ENCODE measurements at places on chromosomes 5 and 9.

DNA sequence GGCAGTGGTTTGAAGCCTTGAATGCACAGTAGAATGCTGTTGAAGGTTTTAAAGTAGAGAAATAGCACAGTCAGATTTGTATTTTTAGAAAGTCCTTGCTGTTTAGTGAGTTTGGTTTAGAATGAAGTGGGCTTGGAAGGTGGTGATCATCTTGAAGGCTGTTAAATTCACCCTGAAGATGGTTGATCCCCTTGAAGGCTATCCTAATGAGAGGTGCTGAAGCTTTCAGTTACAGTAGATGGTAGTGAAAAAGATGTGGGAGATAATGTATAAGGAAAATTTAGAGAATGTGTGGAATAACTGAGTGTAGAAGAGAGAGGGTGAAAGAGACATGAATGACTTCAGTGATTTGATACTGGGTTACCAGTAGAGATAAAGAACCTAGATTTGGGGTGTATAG, 16.0 kb downstream of the TENT2 start:
- no peak for DNase-seq

DNA sequence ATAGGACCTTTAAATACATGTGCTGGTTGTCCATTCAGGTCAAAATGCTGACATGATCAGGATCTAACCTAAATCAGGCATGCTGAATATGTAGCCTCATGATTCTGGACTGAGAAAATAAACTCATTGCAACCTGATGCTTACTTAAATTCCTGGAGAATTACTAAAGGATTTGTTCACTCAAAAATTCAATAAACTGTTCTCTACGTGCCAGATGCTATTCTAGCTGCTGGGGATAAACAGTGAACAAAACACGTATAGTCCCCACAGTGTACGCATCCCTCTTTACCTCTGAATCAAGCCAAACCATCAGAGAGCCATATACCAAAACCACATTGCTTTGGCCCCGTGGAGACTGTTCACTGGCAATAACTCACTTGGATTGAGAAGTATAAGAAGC, 6.1 kb downstream of the SCAI start:
- no peak for DNase-seq

GRCh38 chr5:32172923-32173266, 1.2 kb downstream of the GOLPH3 start:
- DNase-seq, result no peak

- no peak for DNase-seq
Measured at GRCh38 chr5:21013237-21013636, 1025.2 kb upstream of the CDH18 start.

DNA sequence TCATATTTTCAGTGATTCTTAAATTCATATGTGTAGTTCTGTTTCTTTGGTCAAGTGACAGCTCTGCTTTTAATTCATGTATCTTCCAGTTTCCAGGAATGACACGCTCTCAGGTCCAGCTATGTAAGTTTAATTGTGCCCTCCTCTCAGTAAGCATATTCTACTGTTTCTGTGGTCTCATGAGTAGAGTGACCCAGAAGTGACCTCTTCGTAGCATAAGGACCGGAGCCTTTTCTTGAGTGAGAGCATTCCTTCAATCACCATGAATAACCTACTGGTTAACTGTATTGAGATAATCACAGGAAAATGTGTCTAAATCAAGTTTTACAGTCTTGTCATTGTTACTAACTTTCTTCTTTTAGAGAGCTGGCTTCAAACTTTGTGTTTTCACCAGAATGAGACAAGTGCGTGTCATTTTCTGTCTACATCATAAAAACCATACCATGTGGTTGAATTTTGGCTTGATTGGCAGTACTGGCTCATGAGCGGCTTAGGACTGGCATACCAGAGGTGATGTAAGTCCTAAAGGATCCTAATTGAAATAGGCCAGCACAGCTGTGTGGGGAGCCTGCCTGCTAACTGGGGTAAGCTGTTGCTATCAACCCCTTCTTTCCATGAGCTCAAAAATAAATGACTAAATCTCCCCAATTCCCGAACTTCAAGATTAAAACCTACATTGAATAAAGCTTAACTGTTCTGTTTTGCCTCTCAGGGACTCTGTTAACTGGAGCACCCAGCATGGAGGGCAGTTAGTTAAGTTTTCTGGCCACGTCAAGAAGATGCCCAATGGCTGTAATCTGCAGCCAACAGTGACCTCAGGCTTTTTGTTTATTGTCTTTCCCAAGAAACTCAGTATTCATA, 4.8 kb downstream of the ADAMTSL1 start:
- no peak for DNase-seq

DNA sequence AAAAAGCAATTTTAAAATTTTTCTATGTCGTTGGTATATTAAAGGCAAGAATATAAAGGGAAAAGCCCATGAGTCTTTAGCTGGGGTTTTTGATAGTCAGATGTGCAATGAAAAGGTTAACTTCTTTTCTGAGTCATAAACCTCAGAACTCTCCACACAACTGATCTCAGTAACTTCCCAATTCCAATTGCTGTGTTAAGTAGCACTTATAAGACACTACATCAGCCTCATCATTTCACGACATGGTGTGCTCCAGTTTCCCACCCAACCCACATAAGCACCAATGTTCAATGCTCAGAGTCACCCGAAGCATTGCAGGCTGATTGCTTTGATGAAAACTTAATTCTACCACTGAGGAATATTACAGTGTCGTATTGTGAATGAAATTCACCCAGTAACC, 155.8 kb downstream of the TSSK1B start:
- DNase-seq, result no peak

DNA sequence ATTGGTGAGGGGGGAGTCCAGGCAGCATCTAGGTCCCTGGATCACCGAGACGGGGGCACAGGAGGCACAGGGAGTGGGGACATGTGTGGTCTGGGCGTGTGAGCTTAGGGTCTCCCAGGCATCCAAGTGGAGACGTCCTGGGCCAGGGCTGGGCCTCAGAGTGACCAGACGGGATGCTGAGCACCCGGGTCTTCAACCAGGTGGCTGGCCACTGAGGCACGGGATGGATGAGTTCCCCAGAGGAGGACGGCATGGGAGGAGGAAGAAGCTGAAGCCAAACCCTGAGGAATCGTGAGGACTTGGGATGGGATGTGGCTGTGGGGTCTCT, 88.0 kb downstream of the LMX1B start:
- DNase-seq, result no peak

- DNase-seq, result no peak
Measured at GRCh38 chr9:114790521-114790920, 15.3 kb downstream of the TNFSF15 start.

- DNase-seq, result no peak
Measured at GRCh38 chr9:80359941-80360881, 788.4 kb downstream of the TLE4 start.

DNA sequence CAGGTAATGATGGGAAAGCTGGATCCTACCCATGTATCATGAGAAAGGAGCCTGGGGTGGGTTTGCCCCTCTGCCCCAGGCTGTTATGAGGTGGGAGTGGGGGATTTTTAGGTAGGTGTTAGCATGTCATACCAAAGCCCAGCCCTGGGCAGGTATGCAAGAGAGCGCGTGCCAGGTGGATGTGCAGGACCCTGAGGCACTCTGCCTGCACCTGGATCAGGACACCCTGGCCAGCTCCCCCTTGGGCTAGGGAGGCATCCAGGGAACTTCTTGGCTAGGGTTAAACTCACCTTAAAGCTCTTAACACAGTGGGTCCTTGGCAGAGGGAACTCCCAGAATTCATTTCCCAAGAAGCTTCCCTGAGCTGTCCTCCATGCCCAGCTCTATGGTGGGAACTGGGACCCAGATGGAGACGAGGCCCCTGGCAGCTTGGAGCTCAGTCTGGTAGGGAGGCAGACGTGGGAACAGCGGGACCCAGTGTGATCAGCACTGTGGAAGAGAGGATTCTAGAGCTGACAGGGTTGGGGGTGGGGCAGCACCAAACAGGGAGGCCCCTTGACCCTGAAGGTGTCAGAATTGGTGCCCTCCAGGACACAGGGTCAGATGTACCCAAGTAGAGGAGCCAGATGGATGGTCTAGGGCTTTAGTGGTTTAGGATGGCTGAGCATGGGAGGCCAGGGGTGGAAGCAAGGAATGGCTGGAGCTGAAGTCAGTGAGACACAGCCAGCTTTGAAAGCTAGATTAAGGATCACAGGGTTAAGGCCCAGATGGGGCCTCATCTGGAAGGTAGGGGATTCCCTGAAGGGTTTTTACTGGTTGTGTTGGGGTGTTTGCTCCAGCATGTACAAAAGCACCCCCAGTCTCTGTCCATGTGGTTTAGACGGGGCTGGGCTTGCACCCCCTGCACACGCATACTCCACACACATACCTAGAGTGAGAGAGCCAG, 2.2 kb upstream of the PRR7 start:
- DNase-seq, result no peak

GRCh38 chr5:178326374-178326715, 93.7 kb upstream of the PHYKPL start:
- DNase-seq, result no peak

DNA sequence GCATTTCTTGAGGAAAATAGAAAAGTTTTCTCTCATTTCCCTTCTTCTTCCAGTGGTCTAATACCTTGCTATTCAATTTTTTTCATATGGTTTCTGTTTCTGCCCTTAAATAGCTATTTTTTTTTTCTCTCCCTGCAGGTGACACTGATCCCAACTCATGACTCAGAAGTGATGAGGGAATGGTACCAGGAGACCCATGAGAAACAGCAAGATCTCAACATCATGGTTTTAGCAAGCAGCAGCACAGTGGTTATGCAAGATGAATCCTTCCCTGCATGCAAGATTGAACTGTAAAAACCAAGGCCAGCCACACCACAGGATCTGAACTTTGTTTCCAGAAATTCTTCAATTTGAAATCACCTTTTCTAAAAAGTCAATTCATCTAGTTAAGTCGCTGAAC, 97.7 kb downstream of the MAP1B start:
- DNase-seq, result no peak

GRCh38 chr5:133637206-133637605, 24.9 kb upstream of the FSTL4 start:
- no peak for DNase-seq

GRCh38 chr5:146726020-146726419, 152.5 kb downstream of the PPP2R2B start:
- no peak for DNase-seq

- no peak for DNase-seq
Measured at GRCh38 chr5:15547261-15547839, 47.4 kb downstream of the FBXL7 start.

DNA sequence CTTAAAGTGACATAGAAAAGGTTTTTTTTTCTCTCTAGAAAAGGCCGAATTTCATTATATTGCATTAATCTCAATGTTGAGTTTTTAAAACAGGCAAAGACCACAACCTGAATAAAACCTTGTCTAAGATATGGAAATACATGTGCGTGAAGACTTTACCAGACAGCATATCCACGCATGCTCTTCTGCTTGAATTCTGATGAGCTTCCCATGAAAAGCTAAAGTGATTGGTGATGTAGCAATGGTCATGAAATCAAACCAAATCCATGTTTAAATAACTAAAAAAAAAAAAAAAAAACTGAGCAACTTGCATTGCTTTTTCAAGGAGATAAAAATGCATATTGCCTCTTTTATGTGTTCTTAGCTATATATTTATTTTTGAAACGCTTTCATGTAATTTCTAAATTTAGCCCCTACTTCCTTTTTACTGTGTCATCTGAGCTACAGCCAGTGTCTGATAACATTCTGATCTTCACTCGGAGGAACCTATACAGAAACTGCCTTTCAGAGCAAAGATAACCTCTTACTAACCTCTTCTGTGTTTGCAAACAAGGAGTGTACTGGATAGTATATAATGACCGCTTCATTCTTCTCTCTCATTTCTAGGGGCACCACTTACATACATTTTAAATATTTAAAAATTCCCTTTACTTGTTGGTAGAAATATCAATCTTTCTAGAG, 179.1 kb upstream of the GNA14 start:
- no peak for DNase-seq

- no peak for DNase-seq
Measured at GRCh38 chr5:159174511-159175168, 34.7 kb downstream of the RNF145 start.

DNA sequence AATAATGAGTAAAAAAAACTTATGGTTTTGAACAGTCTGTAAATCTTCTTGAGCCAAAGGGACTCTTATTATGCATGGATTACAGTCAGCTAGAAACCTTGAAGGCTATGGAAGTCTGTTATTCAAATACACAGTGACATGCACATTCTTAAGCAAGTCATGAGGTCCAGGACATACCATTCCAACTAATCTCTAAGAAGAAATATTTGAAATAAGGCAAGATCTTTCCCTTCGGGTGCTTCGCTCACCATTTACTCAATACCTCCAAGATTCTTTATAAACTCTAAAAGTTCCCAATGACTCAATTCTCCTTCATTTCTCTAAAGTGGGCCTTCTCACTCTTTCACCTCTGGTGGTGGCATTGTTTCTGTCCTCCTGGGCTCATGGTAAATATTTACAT, 811.0 kb downstream of the NR2F1-AS1 start:
- no peak for DNase-seq

DNA sequence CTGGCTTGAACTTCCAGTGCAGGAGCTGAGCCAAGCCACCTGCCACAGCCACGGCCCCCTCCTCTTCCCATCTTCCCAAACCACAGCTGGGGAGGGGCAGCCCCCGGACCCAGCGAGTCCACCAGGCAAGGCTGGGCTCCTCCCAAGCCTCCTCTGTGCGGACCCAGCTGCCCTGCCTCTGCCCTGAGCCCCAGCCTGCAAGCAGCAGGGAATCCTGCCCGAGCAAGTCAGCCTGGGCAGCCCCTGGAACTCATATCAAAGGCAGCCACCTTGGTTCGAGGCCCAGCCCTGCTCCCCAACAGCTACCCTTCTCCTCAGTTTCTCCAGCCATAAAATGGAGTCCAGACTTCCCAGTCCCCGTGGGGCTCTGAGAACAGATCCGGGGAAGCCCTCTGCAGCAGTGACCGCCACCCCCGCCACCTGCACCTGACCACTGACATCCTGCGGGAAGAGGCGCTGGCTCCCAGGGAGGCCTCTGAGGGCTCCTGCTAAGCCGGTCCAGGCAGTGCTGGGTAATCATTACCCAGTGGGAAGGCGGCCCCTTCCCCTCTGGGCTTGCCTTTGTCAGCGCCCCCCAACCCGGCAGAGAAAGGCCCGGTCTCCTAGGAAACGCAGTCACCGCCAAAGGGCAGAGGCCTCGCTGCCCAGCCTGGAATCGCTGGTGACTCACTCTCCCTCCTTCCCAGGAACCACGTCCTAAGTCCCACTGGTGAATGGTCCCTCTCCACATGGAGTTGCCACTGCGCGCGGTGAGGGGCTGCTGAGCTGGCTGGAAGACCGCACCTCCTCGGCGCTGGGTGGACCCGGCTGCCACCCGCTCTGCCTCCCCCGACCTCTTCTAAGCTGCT, 1.5 kb downstream of the VAV2 start:
- DNase-seq, result peak; percentile 59

- DNase-seq, result no peak
Measured at GRCh38 chr5:131548176-131548575, 86.9 kb downstream of the RAPGEF6 start.

Measured in BE2C (cell line).